ENCODE measurements at places on chromosomes 2 and 18.

DNA sequence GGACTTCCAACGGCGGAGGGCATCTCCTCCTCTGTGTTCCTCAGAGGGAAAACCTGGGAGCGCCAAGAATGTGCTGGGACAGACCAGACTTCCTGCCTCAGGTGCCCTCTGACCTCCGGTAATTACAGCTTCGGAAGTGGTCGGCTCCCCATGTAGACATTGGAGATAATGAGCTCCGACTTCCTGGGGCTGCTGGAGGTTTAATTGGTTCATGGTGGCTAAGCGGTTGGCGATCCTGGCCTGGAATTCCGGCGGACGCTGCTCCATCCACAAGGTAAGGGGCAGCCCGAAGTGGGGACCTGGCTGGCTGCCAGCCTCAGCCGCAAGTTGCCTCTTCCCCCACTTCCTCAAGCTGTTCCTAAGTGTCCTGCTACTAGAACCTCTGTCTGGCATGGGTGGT is 83.2 kb upstream of the EPC2 start:
- no peak for DNase-seq

- DNase-seq = no peak
Observed at GRCh38 chr2:82256983-82257632, 1952.6 kb upstream of the LRRTM1 start.

GRCh38 chr18:77622009-77622692 is 372.5 kb downstream of the GALR1 start:
- peak; percentile 64 for DNase-seq

- no peak for DNase-seq
Observed at GRCh38 chr2:108171657-108172056, 68.1 kb upstream of the SULT1C3 start.

DNA sequence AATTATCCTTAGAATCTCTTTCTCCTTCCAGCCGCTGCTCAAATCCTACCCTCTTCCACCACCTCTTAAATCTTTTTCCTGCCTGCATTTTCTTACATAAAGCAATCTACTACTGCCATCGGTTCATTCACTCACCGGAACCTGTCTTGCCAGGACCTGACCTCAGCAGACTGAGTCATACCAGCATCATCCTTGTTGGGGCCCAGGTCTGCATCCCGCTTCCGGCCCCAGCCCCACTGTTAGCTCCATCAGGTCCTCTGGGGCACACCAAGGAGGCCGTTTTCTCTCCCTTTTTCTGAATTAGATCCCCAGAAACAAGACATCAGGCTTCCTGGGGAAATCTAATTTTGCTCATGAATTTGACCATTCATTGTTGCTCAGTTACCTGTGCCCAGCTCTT is 42.7 kb upstream of the TGFA start:
- DNase-seq = no peak

- DNase-seq = no peak
Observed at GRCh38 chr2:134628453-134628852, 90.3 kb downstream of the TMEM163 start.

DNA sequence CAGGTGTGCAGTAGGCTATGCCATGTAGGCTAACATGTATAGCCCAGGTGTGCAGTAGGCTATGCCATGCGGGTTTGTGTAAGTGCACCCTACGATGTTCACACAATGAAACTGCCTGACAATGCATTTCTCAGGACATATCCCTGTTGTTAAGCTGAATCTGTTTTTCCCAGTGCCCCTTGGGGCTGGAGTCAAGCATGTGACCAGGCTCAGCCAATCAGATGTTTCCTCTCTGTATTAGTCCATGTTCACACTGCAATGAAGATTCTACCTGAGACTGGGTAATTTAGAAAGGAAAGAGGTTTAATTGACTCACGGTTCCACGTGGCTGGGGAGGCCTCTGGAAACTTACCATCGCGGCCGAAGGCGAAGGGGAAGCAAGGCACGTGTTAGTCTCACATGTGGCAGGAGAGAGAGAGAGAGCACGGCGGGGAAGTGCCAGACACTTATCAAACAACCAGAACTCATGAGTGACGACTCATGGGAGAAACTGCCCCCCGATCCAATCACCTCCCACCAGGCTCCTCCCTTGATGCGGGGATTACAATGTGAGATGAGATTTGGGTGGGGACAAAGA is 24.2 kb downstream of the ITM2C start:
- no peak for DNase-seq

GRCh38 chr2:190766595-190766994 is 114.0 kb upstream of the GLS start:
- no peak for DNase-seq

DNA sequence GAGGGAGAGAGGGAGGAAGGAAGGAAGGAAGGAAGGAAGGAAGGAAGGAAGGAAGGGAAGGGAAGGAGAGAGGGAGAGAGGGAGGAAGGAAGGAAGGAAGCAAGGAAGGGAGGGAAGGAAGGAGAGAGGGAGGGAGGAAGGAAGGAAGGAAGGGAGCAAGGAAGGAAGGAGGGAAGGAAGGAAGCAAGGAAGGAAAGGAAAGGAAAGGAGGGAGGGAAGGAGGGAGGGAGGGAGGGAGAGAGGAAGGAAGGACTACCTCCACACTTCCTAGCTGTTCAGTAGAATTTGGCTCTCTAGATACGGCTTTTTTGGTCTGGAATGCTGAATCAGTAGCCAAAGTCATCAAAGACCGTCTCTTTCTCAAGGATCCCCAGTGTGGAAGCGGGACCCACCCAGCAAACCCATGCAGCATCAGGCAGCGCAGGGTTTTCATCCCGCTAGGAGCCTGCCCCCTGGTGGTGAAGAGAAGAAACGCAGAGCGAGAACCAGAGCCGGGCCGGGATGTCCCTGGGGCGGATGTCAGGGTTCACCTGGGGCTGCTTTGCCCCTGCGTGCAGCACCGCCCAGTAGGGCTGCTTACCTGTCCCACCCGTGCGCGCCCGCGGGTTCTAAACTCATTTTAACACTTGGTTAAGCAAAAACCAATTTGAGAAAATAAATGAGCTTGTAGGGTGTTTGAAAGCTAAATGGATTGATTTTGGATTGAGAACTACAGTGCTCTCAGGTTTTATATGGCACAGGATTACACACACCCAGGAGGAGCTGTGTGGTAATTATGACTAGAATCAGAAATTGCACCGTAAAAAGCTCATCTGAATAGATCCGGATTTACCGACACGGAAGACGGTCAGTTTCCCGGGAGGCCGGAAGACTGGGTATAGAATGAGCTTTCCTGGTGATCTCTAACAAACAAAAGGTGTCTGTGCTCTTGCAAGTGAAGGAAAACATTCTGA is 48.1 kb upstream of the ARL4C start:
- peak; percentile 74 for DNase-seq

GRCh38 chr2:153163055-153163454 is 315.5 kb downstream of the RPRM start:
- peak; percentile 23 for DNase-seq

GRCh38 chr18:58896268-58896667 is 31.6 kb downstream of the ZNF532 start:
- no peak for DNase-seq

DNA sequence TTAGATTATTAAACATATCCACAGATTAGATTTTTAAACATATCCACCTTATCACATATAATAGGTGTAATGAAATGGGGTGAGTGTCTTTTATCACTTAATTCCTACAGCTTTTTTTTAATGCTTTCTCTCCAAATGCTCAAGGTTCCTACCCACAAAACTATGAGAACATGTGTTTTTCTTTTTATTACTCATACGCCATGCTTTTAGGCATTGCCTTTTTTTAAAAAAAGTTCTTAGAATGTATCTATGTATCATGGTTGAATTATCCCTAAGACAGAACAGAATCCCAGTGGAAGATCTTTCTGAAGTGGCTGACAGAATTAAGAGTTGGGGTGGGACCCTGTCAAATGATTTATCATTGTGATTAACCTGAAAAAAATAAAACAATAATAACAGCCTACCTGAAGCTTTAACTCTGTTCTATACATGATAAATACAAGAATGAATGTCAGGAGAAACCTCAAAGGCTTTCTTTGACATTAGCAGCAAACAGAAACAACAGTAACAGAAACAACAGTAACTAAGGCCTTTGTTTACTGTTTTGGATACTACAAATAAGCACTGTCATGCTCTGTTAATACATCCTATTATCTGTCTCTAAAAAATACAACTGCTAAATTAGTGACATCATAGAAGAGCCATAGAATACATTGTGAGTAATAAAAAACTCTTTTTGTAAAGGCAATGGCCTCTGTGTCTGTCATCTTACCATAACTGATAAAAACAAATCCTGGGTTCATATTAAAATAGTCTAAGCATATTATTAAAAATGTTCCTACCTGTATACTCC is 4.1 kb upstream of the ZNF397 start:
- no peak for DNase-seq

DNA sequence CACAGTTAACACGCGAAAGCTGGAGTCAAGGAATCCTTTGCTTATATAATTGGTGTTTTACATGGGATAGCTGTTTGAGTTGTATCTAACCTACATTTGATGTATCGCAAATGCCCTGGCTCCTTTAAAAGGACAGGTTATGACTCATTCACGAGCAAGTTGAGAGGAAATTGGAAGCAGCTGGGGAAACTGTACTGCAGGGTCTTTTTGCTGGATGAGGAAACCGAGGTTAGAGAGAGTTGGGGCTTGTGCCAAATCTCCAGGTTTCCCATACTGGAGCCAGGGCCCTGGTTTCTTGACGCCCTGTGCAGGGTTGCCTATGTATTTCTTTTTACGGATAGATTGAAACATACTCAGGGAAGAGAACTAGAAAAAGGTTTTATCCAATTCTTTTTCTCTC is 60.0 kb upstream of the SPTBN1 start:
- no peak for DNase-seq
